ENCODE measurements at places on chromosomes 16 and 17.

GRCh38 chr17:55605705-55606487 is 94.6 kb upstream of the SMIM36 start:
- no peak for DNase-seq

DNA sequence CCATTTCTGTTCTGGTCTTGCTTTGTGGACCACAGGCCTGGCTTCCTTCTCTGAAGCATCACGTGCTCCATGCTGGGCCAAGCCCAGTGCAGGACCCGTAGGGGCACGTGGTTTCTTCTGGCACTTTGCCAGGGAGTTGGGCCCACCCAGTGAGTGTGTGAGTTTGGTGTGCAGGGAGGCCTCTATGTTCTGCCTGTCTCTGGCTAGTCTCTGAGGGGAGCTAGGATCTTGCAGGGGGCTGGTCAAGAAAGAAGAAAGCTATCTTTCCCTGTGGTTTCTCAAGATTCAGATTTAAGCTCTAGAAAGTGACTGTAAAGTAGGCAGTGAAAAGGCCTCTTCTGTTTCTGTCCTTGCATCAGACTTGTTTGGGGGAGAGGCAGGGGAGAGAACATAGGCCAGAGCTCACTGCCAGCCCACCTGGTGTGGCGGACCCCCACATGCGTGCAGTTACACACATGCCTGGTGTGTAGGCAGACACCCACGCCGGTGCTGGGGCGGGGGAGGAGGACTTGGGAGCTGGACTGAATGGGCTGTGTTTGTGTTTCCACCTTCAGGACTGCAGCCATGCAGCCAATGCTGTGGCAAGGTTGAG is 11.8 kb downstream of the LASP1 start:
- no peak for DNase-seq

- DNase-seq = no peak
Observed at GRCh38 chr17:30568117-30568430, 90.9 kb downstream of the GOSR1 start.

DNA sequence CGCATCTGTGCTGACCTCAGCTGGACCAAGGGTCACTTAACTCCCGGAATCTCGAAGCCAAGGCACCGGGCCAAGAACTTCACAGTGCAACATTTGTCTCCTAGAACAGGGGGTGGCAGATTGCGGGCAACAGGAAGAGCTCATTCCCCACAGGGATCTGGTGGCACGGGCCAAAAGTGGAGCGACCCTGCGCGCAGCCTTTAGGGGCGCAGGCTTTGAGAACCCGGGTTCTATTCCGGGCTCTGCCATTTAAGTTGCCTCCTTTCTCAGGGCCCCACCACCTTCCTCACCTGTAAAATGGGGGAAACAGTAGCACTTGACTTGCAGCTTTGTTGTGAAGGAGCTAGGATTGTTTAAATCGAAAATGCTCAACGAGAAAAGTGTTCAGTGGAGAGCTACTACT is 651 bp downstream of the SHMT1 start:
- no peak for DNase-seq

- no peak for DNase-seq
Observed at GRCh38 chr17:11182430-11182829, 58.6 kb upstream of the SHISA6 start.

GRCh38 chr16:72840631-72841381 is 207.1 kb downstream of the ZFHX3 start:
- no peak for DNase-seq

DNA sequence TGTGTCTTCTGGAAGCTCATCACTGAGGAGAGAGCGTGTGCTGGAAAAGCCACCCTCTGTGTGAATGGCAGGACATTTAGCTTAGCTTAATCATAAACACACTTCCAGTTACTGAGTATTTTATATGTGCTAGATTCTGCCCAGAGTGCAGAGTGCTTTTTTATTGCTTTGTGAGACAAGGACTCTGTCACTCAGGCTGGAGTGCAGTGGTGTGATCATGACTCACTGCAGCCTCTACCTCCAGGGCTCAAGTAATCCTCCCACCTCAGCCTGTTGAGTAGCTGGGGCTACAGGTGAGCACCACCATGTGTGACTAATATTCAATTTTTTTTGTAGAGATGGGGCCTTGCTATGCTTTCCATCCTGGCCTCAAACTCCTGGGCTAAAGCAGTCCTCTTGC is 61.4 kb upstream of the IRX3 start:
- DNase-seq = no peak

DNA sequence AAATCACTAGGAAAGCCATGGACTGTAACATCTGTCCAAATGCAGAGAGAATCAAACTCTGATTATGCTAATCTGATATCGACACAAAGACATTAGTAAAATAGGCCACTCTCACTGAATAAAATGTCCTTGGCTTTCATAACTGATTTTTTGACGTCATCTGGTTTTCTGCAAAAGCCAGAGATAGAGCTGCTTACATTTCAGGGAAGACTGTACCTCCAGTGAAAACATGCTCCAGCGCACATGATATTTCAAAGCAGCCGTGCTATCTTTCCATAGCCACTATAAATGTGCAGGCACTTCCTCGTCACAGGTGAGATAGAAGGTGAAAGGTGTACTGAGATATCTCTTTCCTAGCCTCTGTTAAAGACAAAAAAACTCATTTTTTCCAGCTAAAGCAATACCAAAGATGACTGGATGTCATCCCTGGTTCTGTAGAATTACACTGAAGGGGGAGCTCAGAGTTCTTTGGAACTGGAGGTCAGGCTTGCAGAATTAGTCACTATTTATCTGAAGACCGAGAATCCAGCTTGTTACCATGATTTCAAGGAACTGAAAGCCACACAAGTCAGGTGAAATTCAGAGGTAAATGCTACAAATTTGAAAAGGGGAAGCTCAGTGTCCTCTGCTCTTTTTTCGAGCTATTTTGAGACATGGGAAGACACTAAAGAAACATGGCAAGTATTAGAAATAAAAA is 249.5 kb downstream of the CA10 start:
- no peak for DNase-seq

GRCh38 chr16:31458073-31458843 is 1.0 kb upstream of the ARMC5 start:
- peak; percentile 26 for DNase-seq

GRCh38 chr17:59542960-59543635 is 22.3 kb upstream of the DHX40 start:
- no peak for DNase-seq

- no peak for DNase-seq
Observed at GRCh38 chr17:82315703-82316358, 1.6 kb downstream of the CD7 start.

GRCh38 chr16:53999841-54000240 is 286.7 kb downstream of the IRX3 start:
- DNase-seq = no peak

- no peak for DNase-seq
Observed at GRCh38 chr17:49698005-49698404, 9.8 kb downstream of the SLC35B1 start.

DNA sequence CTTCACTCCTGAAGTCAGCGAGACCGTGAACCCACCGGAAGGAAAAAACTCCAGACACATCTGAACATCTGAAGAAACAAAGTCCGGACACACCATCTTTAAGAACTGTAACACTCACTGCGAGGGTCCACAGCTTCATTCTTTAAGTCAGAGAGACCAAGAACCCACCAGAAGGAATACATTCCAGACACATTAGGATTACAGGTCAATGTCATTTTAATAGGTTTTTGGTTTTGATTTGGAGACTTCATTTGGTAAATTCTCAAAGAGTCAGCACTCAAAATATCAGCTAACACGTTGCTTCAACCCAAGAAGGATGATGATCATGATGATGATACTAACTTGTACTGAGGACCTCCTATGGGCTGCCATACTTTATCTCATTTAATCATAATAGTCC is 7.6 kb upstream of the BMERB1 start:
- DNase-seq = no peak

GRCh38 chr17:82025401-82026107 is 2.4 kb downstream of the LRRC45 start:
- no peak for DNase-seq

- no peak for DNase-seq
Observed at GRCh38 chr16:11051430-11051829, 107.1 kb downstream of the CLEC16A start.

GRCh38 chr17:48470388-48471034 is 40.5 kb upstream of the SKAP1 start:
- no peak for DNase-seq

GRCh38 chr17:13957636-13958035 is 111.7 kb upstream of the COX10 start:
- DNase-seq = no peak

DNA sequence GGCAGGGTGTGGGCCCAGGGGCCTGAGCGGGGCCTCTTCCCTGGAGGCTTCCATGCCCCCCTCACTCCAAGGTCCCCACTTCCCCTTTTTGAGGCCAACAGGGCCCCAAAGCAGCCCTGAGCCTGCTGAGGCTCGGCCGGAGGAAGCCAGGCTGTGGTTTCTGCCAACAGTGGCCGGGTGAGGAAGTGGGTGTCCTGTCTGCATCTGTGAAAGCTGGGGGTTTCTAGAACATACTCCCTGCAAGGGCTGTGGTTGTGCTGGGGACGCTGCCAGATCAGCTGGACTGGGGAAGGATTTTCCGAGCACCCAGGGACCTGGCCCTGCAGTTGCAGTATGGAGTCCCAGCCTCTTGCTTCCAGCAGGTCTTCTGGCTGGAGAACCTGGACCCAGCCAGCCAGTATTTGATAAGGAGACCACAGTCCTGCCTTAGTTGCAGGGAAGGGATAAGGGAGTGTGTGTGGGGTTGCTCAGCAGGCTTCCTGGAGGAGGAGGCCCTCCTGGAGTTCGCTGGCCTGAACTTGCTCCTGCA is 15.7 kb downstream of the ADCY7 start:
- DNase-seq = peak; percentile 26

- DNase-seq = no peak
Observed at GRCh38 chr17:37478187-37478586, 11.5 kb upstream of the DUSP14 start.

GRCh38 chr16:68249371-68249770 is 4.2 kb downstream of the PLA2G15 start:
- no peak for DNase-seq

- DNase-seq = no peak
Observed at GRCh38 chr16:85975451-85975981, 76.6 kb downstream of the IRF8 start.

GRCh38 chr16:11914210-11915113 is 1.3 kb downstream of the GSPT1 start:
- peak; percentile 25 for DNase-seq

DNA sequence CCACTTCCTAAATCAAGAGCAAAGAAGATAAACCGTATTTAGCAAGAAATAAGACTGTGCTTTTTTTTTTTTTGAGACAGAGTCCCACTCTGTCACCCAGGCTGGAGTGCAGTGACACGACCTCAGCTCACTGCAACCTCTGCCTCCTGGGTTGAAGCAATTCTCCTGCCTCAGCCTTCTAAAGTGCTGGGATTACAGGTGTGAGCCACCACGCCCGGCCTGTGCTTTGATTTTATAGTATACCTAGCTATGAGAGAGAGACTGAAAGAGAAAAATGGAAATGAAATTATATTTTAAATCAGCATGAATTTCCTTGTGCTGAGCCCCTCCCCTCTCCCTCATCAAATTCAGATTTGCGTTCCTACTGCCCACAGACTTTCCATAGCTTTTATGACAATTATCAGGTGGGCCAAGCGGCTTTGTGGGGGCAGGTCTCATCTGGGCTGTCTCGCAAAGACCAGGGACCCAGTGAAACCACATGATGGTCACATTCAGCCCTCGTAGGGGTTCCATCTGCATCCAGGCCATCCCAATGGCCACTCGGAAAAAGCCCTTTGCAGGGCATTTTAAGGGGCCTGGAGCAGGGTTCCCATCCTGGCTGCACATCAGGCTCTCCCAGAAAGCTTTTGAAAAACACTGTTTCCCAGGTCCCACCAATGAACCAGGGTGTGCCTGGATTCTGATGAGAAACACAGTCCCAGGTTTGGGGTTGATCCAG is 8.5 kb downstream of the CACNG1 start:
- no peak for DNase-seq

- no peak for DNase-seq
Observed at GRCh38 chr16:963913-964312, 6.9 kb downstream of the LMF1 start.

DNA sequence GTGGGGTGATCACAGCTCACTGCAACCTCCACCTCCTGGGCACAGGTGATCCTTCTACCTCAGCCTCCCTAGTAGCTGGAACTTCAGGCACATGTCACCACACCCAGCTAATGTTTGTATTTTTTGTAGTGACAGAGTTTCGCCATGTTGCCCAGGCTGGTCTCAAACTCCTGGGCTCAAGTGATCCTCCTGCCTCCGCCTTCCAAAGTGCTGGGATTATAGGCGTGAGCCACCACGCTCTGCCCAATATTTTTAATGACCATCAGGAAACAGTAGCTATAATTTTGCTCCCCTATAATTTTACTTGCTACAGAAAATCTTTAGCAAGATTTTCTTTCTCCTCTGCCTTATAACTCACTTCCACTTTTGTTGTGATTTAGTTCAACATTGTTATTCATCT is 29.7 kb upstream of the APPBP2 start:
- no peak for DNase-seq

DNA sequence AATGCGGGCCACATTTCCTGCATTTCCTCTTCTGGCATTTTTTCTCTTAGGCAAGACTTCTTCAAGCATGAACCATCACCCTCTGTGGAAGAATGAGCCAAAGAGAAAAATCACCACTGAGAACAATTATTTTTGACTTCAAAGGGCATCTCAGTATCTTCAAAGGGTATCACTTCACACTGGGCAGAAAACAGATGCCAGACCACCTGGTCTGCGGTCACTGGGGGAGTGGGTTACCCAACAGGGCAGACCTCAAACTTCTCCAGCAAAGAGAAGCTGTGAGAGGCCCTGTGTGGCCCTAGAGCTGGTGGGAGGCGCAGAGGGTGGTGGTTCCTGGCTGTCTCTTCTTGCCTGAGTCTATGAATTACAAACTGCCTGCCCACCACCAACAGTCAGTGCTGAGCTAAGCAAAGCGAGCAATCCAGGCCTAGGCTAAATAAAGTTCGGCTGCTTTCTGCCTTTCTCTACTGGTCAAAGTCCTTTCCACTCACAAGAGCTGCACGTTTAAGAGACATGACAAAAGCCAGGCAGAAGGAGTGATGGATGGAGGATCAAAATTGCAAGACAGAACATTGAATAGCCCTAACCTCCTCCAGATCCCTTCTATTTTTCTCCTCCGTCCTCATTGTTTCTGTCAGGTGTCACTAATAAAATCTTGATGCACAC is 602.7 kb upstream of the CDH5 start:
- DNase-seq = no peak

All from stimulated activated CD4-positive, alpha-beta T cell treated with anti-CD3 and anti-CD28 coated beads, Interleukin-15, amount 100 ng/mL, for 48 hours (primary cell).